ENCODE measurements at places on chromosomes 13 and 19.

DNA sequence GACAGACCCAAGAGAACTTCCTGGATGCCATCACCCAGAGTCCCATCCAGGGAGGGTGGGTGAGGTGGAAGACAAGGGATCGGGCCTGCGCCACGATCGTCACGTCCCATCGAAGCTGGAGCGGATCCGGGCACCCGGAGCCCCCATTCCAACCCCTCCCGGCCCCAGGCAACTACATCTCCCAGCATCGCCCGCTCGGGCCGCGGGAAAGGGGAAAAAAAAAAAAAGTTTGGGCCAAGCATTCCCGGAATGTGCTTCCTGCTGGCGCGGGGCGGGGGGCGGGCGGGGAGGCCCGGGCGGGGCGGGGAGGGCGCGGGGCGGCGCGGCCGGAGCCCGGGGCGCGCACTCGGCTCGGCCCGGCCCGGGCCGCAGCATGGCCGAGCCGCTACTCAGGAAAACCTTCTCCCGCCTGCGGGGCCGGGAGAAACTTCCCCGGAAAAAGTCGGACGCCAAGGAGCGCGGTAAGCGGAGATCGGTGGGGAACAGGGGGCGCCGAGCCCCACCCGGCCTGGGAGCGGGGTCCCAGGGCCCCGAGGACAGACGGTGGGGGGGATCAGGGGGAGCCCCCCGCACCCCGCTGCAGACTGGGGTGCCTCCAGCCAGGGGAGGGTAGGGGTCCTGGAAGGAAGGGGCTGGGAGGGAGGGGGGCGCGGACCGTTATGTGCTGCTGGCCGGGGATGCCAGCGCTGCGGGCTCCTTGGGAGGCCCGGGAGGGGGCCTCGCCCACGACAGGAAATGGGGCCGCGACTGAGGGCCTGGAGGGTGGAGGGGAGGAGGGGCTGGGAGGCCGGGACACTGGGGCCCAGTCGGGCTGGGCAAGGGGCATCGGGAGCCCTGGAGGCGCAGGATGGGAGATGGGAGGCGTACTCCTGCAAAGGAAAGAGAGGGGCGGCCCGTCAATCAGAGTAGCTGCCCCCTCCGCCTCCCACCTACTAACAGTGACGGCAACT lies at the start of gene SYDE1:
TSS of gene SYDE1 (plus strand) at position 341 of the 950 bp plus-strand sequence. CDS start at position 374, 33 bp downstream.
- peak; percentile 62 for DNase-seq

- DNase-seq: no peak
These were observed 317.4 kb downstream of the NALCN start for GRCh38 chr13:101098873-101099272.

- no peak for DNase-seq
These were observed 7.7 kb upstream of the TBC1D4 start for GRCh38 chr13:75489502-75490263.

DNA sequence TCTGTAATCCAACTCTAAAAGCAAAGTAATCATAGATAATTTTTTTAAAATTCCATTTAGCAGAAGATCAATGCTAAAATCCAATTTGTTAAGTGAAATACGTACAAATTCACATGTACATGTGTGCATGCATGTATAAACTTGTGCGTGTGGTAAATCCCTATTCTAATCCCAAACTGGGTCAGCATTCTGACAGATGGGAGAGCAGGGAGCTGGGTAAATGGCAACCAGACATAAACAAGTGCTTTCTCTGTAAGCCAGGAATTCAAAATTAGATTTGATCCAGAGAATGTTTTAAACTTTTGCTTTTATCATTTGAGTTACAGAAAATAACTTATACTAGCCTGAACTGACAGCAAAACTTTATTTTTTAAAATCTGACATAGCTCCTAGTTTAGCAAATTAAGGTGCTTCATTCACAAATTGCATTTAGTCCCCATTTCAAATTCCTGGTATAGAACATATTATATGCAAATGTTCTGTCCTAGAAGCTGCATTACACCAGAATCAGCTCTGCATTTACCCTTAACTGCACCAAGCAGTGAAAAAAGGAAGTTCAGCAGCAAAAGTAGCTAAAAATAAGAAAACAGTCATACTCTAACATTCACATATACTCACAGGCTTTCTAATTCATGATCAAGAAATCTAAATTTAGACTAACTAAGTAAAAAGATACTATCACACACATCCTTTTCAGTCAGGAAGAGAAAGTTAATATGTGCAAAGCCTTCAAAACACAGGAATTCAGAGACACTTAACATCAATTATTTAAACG lies 32.6 kb downstream of the UBL3 start:
- DNase-seq: no peak

- DNase-seq: no peak
These were observed 1.5 kb downstream of the NDFIP2 start for GRCh38 chr13:79482281-79482970.

DNA sequence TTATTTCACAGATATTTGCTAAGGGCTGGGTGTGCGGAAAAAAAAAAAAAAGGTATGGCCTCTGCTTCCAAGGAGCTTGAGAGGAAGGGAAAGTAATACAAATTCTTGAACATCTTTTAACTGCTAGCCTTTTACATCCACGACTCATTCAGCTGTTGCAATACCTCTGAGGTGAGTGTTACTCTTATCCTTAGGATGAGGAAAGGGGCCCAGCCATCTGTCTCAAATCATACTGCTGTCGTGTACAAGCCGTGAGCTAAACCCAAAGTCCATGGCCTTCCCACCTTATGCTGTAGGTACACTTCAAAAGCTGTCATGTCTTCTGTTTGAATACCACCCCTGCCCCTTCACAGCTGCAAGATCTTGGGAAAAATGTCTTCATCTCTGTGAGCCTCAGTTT lies 146.8 kb downstream of the KCNRG start:
- no peak for DNase-seq

- DNase-seq: no peak
These were observed 661.6 kb upstream of the KLHL1 start for GRCh38 chr13:70769817-70770216.

DNA sequence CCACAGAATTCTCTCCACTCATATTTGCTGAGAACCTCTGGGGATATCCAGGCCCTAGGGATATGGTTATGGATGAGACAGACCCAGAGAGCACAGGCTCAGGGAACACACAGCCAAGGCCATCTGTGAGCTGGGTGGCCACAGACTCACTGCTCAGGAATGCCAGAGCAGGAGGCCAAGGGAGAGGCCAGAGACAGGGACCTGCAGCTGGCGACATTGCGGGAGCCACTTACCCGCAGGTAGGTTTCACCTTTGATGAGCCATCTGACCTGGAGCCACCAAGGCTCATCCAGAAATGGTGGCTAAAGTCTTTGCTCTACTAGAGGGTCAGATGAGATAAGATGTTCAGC lies 29.4 kb downstream of the CCNE1 start:
- DNase-seq: no peak

DNA sequence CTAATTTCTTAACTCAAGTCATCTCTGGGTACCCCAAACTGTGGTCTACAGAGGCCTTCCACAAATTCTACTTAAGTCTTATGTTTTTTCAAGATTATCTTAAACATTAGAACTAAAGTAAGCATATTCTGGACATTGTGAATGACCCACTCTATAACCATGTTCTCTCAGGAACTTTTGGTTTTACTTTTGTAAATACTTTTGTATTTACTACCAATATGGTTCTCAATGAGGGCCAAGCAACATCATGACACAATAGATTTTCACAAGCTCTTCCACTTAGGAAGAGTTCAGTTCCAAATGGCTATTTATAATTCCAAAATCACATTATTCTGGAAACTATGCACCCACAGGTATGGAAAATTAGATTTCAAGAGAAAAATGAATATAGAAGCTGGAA lies 10.8 kb downstream of the DIAPH3 start:
- DNase-seq: no peak

- no peak for DNase-seq
These were observed 268.3 kb upstream of the MIR17HG start for GRCh38 chr13:91079176-91079575.

DNA sequence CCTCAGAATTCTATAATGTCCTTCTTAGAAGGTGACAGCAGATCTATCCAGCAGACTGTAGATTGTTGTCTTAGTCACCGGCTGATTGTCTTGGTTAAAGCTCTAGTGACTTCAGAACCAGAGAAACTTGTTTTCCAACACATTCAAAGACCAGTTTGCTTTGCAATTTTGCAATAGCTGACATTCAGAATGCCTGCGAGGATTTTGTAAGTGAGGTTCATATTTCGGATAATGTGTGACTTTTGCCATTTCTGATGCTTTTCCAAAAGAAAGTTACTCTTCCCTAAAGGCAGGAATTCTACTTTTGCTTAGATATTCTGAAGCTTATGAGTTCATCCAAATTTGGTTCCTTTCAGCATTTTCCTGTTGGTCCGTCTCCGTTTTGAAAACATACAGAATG lies 13.2 kb downstream of the SPINT2 start:
- DNase-seq: no peak

GRCh38 chr13:49586717-49587116 lies 1.4 kb upstream of the RCBTB1 start:
- DNase-seq: no peak

DNA sequence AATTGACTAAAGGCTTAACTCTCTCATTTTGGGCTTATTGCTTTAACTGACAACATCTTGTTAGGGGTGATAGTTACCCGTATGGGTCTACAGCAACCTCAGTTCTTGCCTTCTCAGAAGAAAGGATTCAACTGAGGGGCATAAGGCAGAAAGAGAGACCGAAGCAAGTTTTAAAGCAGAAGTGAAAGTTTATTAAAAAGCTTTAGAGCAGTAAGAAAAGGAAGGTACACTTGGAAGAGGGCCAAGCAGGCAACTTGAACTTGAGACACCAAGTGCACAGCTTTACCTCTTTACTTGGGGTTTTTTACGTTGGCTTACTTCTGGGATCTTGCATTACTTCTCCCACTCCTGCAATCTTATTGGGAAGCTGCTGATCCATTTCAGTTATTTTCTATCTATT lies 246.9 kb upstream of the PRR20A start:
- DNase-seq: no peak

- no peak for DNase-seq
These were observed 71.6 kb upstream of the ZDHHC20 start for GRCh38 chr13:21530656-21531055.

GRCh38 chr19:2631213-2631821 lies 71.2 kb downstream of the GNG7 start:
- DNase-seq: no peak

GRCh38 chr19:17610384-17610783 lies 54.9 kb downstream of the COLGALT1 start:
- no peak for DNase-seq

DNA sequence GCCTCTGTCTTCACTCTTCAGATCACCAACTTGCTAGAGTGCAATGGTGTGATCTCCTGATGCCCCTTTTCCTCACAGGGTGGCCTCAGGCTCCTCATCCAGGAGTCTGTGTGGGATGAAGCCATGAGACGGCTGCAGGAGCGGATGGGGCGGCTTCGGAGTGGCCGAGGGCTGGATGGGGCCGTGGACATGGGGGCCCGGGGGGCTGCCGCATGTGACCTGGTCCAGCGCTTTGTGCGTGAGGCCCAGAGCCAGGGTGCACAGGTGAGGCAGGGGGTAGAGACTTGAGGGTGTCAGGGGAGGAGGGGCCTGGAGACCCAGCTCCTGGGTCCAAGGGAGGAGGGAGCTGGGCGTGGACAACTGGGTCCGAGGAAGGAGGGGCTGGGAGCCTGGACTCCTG lies 9.5 kb downstream of the ALDH16A1 start:
- no peak for DNase-seq

Data from nephron progenitor cell (in vitro differentiated cells).